ENCODE measurements at places on chromosomes 2 and 18.

DNA sequence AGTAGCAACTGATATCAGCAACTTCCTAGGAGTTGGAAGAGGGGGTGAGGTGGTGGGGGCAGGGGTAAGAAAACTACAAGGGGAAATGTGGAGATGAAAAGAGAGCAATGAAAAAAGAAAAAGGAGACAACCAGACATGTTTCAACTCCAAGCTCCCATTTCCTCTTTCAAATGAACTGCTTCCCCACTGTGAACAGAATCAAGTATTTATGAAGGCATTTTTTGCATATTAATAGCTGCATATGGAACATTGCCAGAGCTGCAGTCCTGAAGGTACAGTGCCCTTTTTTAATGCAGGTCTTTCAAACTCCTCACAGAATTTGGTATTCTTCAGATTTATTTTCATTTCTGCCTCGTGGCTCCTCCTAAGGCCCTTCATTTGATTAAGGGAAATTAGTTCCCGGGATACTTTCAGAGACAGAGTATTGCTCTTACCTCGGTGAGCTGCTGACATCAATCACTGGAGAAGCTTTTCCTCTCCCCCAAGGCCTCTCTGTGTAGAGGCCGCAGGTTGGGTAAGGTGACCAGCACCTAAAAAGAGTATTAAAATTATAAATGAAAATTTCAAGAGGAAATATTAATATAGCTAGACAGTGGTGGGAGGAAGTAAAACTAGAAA, 68.4 kb downstream of the KIAA2012 start:
- peaks cover 2% of the 10 kb centered on the region for H3K4me1 ChIP-seq
- no peak for DNase-seq
- H3K27ac ChIP-seq: no peak overlapping the region
- no peak overlapping the region for H3K4me3 ChIP-seq

DNA sequence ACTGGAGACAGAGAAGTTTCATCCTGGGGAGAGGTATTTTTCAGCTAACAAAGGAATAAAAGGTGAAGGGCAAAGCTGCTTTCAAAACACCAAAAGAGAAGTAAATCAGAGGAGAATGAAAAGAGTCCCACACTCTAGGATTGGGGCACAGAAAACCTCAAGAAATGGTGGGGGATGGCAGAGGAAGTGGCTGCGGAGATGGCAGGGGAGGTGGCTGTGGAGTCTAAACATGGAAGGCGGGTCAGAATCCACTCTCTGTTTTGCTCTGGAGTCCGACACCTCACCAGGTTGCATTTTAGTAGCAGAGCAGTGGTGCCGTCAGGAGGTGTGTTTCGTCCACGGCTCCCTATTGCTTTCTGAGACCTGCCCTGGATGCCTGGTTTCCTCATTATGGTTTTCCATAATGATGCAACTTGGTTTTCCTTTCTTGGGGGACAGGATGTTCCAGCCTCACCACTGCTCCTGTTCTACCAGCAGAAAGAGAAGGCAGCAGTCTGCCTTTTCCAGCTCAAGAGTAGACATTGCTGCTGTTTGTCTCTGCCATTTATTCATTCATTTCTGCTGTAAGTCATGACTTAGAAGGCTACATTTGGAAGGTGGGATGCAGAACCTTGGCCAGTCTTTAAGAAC, 188.7 kb downstream of the ANKRD44 start:
- DNase-seq: no peak
- no peaks in the 10 kb centered on the region for H3K27me3 ChIP-seq
- no peak overlapping the region for H3K4me3 ChIP-seq

DNA sequence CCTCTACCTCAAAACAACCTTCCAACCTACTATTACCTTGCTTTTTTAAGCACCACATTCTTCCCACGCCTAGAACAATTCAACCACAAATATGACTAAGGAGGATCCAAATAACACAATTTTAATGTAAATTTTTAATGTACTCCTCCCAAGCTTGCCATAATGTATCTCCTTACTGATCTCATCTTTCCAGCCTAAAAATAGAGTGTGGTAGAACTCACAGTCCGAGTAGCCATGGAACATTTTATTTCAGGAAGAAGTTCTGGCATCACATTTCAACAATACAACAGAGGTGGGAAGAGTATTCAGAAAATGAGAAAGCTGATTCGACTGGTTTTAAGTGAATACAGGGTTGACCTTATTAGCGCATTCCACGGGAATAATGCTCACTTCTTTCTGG, 15.4 kb downstream of the FEZ2 start:
- no peak overlapping the region for H3K27ac ChIP-seq
- peaks cover 10% of the 10 kb centered on the region for H3K4me1 ChIP-seq
- DNase-seq: no peak
- peaks cover 85% of the 10 kb centered on the region for H3K36me3 ChIP-seq
- no peak overlapping the region for H3K4me3 ChIP-seq

- H3K27ac ChIP-seq: no peak overlapping the region
- no peak overlapping the region for H3K4me3 ChIP-seq
- H3K27me3 ChIP-seq: peaks cover 38% of the 10 kb centered on the region
- peaks cover 17% of the 10 kb centered on the region for H3K4me1 ChIP-seq
- H3K36me3 ChIP-seq: no peaks in the 10 kb centered on the region
Observed at GRCh38 chr2:73172963-73173362, 29.4 kb upstream of the NOTO start.

DNA sequence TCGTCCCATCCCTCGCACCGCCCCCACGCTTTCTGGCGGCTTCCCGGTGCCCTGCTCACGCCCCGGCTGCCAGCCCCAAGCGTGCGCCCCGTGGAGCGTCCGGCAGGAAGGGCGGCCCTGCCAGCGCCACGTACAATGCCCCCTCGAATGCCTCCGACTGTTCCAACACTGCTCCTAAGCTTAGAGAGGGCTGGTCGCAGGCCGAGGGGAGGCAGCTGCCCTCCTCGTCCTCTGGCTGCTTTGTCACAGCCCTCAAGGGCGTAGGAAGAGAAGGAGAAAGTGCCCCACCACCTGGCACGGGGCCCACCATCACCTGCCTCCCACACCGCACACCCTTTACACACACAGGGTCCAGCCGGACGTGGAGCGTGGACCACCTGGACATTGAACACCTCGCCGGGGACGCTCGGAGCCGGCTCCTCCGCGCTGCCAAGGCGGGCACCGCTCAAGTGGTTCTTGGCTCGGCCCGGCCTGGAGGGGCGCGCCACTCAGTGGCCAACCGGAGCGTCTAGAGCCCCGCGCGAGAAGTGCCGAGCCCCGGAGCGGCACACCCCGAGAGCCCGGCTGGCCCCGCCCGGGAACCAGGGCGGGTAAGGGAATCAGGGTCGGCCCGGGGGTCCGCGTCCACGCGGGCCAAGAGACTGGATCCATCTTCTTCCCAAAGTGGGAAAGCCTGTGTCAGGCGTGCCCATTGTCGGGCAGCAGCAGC, 830 bp downstream of the DNER start:
- peaks cover 13% of the 10 kb centered on the region for H3K4me1 ChIP-seq
- H3K27me3 ChIP-seq: peaks cover 67% of the 10 kb centered on the region
- no peak overlapping the region for H3K4me3 ChIP-seq

DNA sequence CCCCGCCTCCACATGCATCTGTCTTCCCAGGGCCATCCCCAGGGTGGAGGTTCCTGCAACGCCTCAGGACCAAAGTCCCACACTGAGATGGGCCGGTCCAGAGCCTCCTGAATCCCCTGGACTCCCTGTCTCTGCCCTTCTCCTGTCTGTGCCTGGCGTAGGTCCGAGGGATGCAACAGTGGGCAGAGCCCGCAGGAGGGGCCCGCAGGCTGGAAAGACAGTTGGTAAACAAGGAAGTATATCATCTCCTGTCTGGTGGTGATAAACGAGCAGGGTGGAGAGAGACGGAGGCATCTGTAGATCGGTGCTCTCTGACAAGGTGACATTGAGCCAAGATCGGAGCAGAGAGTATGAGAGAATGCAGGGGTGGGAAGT, 72.6 kb upstream of the RAB6C start:
- H3K4me1 ChIP-seq: no peaks in the 10 kb centered on the region
- no peak overlapping the region for H3K4me3 ChIP-seq
- no peak for DNase-seq
- no peaks in the 10 kb centered on the region for H3K27me3 ChIP-seq

DNA sequence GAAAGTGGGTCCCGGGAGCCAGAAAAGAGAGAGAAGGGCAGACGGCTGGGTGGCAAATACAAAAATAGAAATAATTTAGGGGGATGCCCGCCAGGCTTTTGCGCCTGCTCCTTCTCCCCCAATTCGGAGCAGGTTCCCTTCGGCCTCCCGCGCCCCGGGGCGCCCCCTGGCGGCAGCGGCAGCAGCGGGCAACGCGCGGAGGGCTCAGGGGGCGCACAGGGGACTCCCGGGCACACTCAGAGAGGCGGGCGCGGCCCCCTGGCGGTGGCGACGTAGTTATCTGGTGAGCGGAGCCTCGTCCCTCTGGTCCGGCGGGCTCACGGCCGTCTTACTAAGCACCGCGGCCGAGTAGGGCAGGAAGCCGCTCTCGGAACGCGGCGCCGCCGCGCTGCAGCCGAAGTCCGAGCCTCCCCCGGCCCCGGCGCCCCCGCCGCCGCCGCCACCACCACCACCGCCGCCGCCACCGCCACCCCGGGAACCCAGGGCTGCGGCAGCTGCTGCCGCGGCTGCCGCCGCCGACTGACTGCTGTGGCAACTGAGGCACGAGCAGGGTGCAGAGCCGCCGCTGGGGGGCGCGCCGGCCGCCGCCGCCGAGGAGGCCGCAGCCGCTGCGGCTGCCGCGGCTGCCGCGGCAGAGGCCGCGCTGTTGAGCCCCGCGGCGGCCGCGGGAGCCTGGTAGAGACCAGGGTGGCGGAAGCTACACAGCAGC, 3.8 kb downstream of the EVX2 start:
- peaks cover 9% of the 10 kb centered on the region for H3K4me1 ChIP-seq
- peaks cover 20% of the 10 kb centered on the region for H3K36me3 ChIP-seq
- peaks cover 78% of the 10 kb centered on the region for H3K27me3 ChIP-seq
- peak overlapping the region; percentile 61 for H3K27ac ChIP-seq

- H3K36me3 ChIP-seq: no peaks in the 10 kb centered on the region
- no peak overlapping the region for H3K27ac ChIP-seq
- no peak overlapping the region for H3K4me3 ChIP-seq
- no peaks in the 10 kb centered on the region for H3K27me3 ChIP-seq
- DNase-seq: no peak
Observed at GRCh38 chr2:58749041-58749440, 507.9 kb upstream of the FANCL start.

GRCh38 chr18:3251249-3251962, 3.8 kb downstream of the MYL12A start:
- peaks cover 55% of the 10 kb centered on the region for H3K4me1 ChIP-seq
- H3K4me3 ChIP-seq: peak overlapping the region; percentile 65
- no peaks in the 10 kb centered on the region for H3K27me3 ChIP-seq
- H3K36me3 ChIP-seq: peaks cover 81% of the 10 kb centered on the region

- peaks cover 3% of the 10 kb centered on the region for H3K27me3 ChIP-seq
- H3K36me3 ChIP-seq: peaks cover 35% of the 10 kb centered on the region
- peak overlapping the region; percentile 84 for H3K4me3 ChIP-seq
- H3K4me1 ChIP-seq: peaks cover 55% of the 10 kb centered on the region
- peak overlapping the region; percentile 77 for H3K27ac ChIP-seq
Observed at GRCh38 chr2:85887566-85888019, 1.2 kb downstream of the ST3GAL5 start.

- no peak overlapping the region for H3K4me3 ChIP-seq
- peaks cover 69% of the 10 kb centered on the region for H3K27me3 ChIP-seq
- H3K27ac ChIP-seq: no peak overlapping the region
- DNase-seq: no peak
- H3K36me3 ChIP-seq: peaks cover 7% of the 10 kb centered on the region
Observed at GRCh38 chr18:26655525-26656430, 107.4 kb upstream of the KCTD1 start.

DNA sequence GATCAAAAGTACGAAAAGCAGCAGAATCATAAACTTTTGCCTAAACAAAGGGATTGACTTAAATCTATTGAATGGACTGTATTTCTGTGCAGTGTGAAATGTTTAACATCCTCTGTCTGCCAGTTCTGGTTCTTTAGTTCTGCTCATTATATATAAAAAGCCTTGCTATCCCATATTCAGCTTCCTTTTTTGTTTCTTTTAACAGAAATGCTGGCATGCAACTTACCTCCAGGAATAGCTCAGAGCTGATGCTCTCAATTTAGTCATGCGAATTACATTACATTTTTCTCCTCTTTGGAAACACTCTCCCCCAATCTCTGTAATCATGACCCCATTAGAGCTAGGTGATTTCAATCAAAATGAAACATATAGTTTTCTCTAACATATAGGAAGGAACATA, 73.6 kb downstream of the SPHKAP start:
- no peak overlapping the region for H3K27ac ChIP-seq
- H3K27me3 ChIP-seq: no peaks in the 10 kb centered on the region
- no peaks in the 10 kb centered on the region for H3K36me3 ChIP-seq
- no peak for DNase-seq
- H3K4me3 ChIP-seq: no peak overlapping the region

- no peaks in the 10 kb centered on the region for H3K27me3 ChIP-seq
- no peak overlapping the region for H3K4me3 ChIP-seq
- H3K27ac ChIP-seq: no peak overlapping the region
- no peak for DNase-seq
- H3K4me1 ChIP-seq: no peaks in the 10 kb centered on the region
Observed at GRCh38 chr2:233486778-233487552, 79.6 kb downstream of the USP40 start.

DNA sequence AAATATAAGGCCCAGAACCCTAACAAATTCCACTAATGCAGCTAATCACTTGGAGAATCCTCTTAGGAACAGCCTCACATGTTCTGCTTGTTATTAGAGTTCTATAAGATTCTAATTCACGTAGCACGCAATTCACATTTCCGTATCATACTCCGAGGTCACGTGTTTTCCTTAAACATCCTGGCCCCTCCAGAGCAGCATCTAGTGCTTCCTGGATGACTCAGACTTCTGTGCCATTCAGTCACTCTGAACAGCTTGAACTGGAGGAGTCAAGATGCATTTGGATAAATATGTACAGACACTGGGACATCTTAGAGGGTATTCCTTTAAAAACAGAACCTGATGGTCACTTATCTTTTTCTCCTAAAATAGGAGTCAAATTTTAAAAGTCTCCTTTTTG, 156.5 kb downstream of the MYO5B start:
- peaks cover 24% of the 10 kb centered on the region for H3K27me3 ChIP-seq
- H3K4me3 ChIP-seq: no peak overlapping the region
- no peaks in the 10 kb centered on the region for H3K36me3 ChIP-seq
- H3K4me1 ChIP-seq: no peaks in the 10 kb centered on the region

DNA sequence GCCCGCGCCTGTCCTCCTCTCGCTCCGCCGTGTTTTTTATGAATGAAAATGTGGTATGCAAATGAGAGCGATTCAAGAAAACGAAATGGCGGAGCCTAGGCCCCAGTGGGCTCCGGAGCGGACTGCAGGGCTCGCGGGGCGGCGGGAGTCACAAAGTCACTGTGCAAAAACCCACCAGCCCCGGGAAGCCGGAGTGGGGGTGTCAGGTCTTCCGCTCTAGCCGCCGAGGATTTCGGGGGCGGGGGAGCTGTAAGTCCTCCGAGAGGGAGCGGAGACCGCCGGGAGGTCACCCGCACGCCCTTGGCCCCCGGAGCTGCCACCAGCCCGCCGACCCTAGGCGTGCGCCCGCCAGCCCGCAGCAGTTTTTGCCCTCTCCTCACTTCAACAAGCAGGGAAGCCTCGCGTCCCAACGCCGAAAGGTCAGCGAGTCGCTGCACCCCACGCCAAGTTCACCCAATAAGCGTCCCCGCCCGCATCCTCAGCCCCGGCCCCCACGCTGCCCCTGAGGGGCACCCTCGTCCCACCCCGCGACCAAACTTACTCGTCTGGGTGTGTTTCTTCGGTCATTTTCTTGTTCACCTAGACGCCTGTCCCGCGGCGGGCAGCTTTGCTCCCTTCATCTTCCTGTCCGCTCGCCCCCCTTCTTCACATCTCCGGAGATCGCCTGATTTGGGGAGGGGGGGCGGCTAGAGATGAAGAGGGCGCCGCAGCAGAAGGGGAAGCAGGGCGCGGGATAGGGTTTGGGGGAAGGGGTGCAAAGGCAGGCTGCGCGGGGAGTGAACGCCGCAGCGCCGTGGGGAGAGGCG, 775 bp downstream of the SPRED2 start:
- peak overlapping the region; percentile 92 for H3K4me3 ChIP-seq
- DNase-seq: peak; percentile 57
- H3K36me3 ChIP-seq: peaks cover 3% of the 10 kb centered on the region

Measured in activated CD4-positive, alpha-beta memory T cell treated with anti-CD3 and anti-CD28 coated beads, Interleukin-2, amount 10 ng/mL, durations not matched to agents 7 days and 5 days (primary cell).